ENCODE measurements at places on chromosomes 4 and X.

GRCh38 chr4:16082426-16083240, 1.2 kb downstream of the PROM1 start:
- DNase-seq, result no peak

- DNase-seq, result no peak
Measured at GRCh38 chr4:61555789-61556188, 355.7 kb downstream of the ADGRL3 start.

DNA sequence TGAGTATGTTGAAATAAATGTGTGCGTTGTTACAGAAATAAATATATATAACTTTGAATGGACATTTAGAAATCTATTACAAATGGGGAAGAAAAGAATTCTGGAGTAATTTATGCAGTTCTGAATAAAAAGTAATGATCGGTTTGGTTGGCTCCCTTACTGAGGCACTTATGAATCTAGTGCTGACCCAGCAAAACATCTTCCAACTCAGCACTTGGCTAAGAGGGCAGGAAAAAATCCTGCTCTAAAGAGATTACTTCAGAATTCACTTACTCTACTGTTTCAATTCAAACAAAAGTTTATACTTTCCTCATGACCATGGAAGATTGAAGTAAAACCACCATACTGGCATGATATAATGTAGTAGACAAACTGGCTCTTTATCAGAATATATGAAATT, 123.9 kb upstream of the RXFP1 start:
- no peak for DNase-seq

DNA sequence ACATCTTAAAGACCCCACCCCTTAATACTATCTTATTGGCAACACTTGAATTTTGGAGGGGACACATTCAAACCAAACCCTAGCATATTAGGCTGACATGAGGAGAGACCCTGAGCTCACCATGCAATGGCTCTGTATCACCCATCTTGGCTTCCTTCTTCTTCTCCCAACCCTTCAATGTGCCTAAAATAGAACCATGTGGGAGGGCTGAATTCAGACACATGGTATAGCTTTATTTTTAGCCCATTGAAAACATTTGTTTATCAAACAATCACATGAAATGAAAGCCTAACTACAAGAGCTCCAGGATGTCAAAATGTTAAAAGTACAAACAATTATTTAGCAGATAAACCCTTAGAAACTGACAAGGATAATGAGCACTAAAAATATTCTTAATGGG, 81.6 kb downstream of the RASL11B start:
- no peak for DNase-seq

- DNase-seq, result no peak
Measured at GRCh38 chr4:99215521-99215920, 3.5 kb downstream of the ADH6 start.

DNA sequence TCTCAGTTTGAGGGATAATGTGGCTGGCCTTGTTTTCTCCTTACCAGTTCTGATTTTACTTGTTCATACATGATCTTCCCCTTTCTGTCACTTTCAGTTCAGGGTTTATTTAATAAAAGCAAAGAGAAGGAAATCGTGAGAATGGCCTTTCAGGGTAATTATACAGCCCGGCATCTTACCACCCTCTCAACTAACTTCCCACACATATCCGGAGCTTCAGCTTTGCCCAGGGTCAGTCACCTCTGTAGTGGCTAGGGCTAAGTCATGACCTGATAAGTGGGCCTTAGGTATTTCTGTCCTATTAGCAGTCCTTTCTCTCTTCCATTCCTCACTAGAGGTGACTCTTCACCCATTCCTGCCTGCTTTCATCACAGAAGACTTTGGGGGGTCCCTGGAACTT, 15.8 kb downstream of the TRPC5 start:
- DNase-seq, result no peak

DNA sequence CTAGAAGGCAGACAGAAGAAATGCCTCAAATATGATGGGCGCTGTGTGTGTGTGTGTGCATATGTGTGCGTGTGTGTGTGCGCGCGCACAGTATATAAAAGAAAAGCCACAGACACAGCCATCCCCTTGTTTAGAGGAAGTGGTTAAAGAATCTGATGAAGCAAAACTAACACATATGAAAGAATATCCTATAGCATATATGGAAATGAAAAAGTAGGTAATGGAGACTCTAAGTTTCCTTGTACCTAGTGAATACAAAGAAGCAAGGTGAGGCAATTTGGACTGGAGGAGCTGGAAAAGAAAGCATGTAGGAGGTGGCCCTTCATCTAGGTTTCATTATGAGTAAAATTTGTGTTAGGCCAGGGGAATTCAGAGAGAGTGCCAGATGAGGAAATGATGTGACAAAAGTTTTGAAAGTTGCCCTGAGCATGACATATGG, 58.6 kb upstream of the MCF2 start:
- DNase-seq, result no peak

DNA sequence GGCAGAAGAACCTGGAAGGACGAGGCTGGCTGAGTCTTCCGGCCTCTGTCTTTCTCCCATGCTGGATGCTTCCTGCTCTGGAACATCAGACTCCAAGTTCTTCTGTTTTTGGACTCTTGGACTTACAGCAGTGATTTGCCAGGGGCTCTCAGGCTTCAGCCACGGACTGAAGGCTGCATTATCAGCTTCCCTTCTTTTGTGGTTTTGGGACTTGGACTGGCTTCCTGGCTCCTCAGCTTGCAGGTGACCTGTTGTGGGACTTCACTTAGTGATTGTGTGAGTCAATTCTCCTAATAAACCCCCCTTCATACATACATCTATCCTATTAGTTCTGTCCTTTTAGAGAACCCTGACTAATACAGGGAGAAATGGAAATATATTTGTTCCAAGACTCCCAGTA, 265.8 kb downstream of the PCDH18 start:
- DNase-seq, result no peak

- no peak for DNase-seq
Measured at GRCh38 chr4:141810712-141811375, 174.5 kb downstream of the IL15 start.

DNA sequence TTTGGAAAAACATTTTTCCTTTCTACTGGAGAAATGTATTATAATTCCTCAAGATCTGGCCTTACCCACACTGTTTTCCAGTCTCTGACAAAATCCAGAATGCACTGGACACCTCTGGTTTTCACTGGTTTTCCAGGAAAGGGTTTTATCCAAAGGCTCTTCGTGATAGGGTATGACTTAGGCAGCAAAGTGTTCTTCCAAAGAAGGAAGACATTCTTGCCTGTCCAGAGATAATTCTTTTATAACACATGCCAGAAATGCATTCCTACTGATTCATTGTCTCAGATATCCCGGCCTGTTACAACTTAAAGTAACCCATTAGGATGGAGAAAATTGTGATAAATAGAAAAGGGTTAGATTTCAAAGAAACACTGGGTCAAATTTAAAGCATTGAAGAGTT, 2343.1 kb downstream of the PCDH7 start:
- DNase-seq, result no peak

All from memory B cell (primary cell).